ENCODE measurements at places on chromosomes 16 and 17.

DNA sequence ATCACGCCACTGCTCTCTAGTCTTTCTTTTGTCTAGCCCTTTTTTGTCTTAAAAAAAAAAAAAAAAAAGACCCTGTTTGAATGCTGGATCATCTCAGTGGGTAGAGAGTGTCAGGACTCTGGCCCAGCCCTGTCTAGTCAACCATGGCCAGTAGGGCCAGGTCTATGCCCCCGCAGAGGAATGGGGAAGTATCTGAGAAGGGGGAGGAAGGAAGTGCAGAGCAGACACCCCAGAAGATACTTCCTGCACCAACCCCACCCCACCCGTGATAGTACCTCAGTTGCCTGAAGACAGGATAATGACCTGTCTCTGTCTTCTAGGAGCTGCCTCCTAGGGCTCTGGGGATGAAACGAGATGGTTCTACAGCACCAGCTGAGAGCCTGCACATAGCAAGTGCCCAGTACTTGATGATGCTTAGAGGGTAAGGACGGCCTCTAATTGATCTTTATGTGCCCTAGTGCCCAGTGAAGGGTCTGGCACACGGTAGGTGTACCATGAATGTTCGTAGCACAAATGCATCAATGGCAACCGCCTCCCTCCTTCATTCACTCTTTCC lies 55.4 kb downstream of the ABAT start:
- no peak for DNase-seq

DNA sequence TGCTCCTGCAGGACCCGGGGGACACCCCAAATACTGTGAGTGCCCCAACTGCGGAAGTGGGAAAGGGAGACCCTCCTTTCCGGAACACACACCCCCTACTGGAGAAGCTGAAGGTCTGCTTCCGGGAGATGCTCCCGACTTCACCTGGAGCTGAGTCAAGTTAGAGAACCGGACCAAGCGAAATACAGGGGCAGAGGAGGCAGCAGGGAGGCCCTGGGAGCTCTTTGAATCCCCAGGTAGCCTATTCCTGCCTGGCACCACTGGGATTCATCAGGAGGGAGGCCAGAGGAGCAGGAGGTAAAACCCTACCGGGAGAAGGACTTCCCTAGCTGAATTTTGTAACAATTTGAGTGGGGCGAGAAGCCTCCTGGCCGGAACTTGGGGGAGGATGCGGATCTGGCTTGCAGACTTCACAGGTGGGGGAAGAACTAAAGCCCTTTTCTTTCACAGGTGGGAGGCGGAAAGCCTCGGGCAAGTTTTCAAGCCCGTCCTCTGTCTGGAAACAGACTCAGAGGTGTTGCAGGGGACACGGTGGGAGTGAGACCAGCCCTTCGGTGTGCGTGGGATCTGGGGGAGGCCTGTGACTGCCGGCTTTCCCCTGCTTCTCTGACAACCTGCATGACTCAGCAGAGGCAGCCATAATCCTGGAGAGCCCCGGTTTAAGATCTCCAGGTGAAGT lies 22.4 kb upstream of the TEKT1 start:
- DNase-seq: no peak

DNA sequence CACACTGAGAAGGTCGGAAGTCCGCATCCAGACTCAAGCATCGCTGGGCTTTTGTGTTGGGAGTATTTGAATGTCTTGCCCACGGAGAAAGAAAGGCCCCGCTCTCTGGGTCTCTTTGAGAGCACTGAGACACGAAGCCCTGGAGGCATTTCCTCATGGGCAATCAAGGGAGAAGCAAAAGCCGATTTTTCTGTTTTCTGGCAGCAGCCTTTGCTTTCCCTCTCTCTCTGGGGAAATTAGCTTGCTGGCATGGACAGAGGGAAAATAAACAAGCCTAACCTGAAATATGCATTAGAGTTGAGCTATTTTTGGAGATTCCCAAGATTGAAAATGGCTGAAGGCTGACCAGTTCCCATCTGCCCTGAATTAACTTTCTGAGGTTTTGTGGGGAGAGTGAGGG lies 238.7 kb downstream of the HAPSTR1 start:
- DNase-seq: no peak

DNA sequence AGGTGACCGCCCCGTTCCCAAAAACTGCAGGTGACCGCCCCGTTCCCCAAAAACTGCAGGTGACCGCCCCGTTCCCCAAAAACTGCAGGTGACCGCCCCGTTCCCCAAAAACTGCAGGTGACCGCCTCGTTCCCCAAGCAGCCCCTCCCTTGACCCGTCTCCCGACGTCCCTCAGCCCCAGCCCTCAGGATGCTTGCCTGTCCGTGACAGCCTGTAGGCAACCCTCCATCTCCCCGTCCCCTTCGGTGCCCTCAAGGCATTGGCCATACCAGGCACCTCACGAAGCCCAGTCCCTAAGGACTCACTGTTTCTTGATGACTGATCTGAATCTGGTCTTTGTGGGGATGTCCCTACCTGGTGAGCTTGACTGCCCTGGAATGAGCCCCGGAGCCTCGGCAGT lies 25.1 kb downstream of the SGSM2 start:
- no peak for DNase-seq

GRCh38 chr16:6892966-6893365 lies 439.7 kb upstream of the RBFOX1 start:
- no peak for DNase-seq

DNA sequence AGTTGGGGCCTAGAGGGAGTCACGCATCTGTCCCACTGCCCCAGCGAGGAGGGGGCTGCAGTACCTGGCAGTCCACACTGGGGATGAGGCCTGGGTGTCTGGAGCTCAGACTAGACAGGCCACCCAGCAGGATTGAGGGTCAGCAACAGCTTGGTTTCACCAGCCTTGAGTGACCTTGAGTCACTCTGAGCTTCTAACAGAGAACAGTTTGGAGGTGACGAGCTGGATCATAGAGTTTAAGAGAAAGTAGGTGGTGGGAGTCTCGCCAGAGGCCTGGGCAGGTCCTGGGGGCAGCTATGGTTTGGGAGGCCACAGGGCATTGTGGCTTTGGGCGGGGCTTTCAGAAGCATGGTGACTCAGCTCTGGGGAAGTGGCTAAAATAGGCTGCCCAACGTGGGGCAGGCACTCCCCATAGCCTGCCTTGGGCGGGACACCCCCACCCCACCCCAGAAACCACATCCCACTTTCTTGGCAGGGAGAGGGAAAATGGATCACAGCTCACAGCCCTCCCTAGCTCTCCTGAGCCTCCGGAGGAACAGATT lies 20.5 kb downstream of the CDC42EP4 start:
- no peak for DNase-seq

GRCh38 chr17:38872027-38872511 lies 2.2 kb downstream of the LASP1 start:
- no peak for DNase-seq

DNA sequence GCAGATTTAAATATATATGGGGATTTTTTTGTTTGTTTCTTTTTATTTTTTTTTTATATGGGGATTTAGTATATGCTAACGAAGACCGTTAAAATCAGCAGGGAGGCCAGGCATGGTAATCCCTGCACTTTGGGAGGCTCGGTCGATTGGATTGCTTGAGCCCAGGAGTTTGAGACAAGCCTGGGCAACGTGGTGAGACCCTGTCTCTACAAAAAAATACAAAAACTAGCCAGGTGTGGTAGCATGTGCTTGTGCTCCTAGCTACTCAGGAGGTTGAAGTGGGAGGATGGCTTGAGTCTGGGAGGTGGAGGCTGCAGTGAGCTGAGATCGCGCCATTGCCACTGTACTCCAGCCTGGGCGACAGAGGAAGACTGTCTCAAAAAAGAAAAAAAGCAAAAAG lies 22.3 kb upstream of the MEIOC start:
- DNase-seq: no peak

DNA sequence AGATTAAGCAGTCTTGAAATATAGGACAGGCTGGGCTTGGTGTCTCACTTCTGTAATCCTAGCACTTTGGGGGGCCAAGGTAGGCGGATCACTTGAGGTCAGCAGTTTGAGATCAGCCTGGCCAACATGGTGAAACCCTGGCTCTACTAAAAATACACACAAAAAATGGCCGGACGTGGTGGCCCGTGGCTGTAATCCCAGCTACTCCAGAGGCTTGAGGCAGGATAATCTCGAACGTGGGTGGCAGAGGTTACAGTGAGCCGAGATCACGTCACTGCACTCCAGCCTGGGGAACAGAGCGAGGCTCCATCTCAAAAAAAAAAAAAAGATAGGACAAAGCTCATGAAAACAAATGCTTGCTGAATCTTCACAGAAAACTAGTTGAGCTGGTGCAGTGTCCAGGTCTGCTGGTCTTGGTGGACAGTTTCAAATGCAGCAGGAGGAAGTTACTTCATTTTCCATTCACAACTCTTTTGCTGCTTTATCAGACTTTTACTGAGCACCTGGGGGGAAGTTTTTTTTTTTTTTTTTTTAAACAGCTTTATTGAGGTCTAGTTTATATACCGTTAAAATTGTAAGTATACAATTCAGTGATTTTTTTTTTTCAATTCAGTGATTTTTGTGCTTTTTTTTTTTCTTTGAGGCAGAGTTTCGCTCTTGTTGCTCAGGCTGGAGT lies 45.2 kb downstream of the SNX29 start:
- DNase-seq: no peak

DNA sequence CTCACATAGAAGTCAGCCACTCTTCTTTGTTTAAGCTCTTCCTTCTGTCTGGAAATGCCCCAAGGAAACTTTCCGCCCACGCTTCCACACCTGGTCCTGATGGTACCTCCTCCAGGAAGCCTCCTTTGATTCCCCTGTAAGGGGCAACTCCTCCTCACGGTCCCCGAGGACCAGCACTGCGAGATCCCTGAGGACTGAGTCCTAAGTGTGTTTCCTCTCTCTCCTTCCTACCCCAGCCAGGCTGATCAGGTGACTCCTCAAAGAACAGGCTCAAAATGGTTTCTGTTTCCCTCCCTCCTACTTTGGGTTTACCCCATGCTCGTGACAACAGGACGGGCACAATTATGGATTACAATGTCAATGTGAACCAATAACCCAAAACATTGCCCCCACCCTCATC lies 63.0 kb upstream of the MED9 start:
- no peak for DNase-seq

GRCh38 chr17:82375359-82376041 lies 3.9 kb downstream of the UTS2R start:
- no peak for DNase-seq

- no peak for DNase-seq
These were observed 579.3 kb downstream of the TOX3 start for GRCh38 chr16:51967646-51968045.

GRCh38 chr17:34384822-34385605 lies 22.0 kb upstream of the CCL1 start:
- no peak for DNase-seq

- DNase-seq: no peak
These were observed 84.9 kb upstream of the SDK2 start for GRCh38 chr17:73729101-73729500.

GRCh38 chr17:27819145-27819544 lies 18.8 kb upstream of the NOS2 start:
- no peak for DNase-seq

- no peak for DNase-seq
These were observed 28.0 kb downstream of the GNA13 start for GRCh38 chr17:65028545-65028843.

DNA sequence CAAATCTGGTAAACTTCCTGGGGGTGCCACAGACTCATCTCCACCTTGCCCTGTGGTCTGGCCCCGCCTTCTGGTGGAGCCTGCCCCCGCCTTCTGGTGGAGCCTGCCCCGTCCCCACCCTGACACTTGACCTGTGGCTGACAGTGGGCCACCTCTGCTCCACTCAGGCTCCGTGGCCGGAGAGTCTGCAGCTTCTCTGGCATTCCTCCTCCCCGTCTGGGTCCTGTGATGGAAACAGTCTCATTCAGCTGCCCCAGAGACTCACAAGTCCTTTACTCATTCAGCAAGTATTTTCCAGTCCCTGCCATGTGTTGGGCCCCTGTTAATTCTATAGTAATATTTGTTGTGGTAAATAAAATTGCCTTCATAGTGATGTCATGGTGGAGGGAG lies 21.0 kb upstream of the G6PC1 start:
- no peak for DNase-seq

- no peak for DNase-seq
These were observed 31.4 kb upstream of the ABCA6 start for GRCh38 chr17:69173118-69173517.

DNA sequence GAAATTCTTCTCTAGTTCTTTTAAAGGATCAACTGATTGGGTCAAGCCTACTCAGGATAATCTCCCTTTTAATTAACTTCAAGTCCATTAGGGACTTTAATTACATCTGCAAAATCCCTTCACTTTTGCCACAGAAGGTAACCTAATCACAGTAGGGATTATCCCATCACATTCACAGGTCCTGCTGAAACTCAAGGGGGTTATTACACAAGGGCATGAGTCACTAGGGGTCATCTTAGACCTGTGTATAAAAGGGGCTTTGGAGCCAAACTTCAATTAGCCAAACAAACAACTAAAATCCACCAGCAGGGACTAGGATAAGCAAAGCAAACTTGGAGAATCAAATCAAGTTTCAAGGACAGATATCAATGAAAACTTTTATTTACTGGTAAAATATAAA lies 19.4 kb downstream of the CIAPIN1 start:
- DNase-seq: no peak

DNA sequence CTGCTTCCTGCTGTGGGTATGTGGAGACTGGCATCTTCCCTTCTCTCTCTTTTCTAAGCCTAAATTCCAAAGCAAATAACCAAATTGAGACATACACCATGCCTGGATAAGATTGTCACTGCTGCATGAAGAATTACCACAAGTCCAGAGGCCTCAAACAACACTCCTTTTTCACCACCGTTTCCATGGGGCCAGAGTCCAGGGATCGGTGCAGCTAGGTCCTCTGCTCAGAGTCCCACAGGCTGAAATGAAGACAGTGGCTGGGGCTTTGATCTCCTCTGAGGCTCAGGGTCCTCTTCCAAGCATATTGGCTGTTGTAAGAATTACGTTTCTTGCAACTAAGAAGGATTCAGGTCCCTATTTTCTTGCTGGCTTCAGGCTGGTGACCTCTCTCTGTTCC lies 130.4 kb downstream of the SLC39A11 start:
- no peak for DNase-seq

DNA sequence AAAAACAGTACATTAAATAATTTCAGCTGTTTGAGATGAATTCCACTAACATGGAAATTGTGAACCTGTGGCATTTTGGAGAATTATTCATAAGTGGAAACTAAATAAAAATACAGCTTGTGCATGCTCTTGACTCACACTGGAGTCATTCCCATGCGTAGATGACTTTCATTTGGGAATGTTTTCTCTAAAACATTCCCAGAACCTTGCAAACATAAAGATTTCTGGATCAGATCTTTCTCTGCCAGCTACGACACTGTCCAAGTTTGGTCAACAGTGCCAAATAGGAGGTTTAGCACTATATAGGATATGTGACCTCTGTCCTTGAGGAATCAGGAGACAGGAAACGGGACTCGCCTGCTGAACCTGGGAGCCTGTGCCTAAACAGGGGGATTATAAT lies 400.9 kb downstream of the SLC39A11 start:
- DNase-seq: no peak
